ENCODE measurements at places on chromosomes 2 and 18.

DNA sequence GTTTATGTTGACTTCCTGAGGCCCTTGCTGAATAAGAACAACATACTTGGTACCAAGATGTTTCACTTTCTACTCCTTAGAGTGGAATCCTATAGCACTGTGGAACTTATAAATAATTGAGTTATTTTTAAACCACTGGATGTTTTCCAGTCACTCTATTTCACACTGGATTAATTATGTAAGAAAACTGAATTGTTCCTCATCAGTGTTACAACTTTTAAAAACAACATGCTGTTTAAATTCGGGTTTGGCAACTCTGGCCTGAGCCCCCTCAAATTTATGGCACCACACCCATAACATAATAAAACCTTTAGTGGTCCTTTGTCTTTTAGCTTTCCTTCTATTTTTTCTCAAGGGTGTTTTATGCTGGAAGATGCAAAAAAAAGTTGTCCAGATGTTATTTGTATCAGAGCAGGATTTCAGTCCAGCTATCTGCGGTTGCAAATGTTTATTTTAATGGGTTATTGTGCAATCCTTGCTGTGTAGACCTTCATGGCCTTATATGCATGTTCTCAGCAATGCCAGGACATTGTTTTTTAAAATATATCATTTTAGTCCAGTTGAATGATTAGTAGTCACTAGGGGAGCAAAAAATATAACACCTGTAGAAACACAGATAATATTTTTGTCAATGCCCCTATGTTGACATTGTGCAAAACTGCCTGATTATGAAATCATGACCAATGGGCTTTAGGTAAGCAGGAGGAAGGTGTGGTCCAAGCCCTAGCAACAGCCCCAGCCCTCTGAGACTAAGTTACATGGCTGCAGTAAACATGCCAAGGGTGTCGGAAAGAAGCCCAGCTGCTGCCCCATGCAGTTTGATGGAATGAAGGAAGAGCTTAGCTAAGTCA, 638.0 kb upstream of the ZEB2 start:
- DNase-seq, result no peak

GRCh38 chr2:20617892-20618467, 32.9 kb downstream of the HS1BP3 start:
- no peak for DNase-seq

DNA sequence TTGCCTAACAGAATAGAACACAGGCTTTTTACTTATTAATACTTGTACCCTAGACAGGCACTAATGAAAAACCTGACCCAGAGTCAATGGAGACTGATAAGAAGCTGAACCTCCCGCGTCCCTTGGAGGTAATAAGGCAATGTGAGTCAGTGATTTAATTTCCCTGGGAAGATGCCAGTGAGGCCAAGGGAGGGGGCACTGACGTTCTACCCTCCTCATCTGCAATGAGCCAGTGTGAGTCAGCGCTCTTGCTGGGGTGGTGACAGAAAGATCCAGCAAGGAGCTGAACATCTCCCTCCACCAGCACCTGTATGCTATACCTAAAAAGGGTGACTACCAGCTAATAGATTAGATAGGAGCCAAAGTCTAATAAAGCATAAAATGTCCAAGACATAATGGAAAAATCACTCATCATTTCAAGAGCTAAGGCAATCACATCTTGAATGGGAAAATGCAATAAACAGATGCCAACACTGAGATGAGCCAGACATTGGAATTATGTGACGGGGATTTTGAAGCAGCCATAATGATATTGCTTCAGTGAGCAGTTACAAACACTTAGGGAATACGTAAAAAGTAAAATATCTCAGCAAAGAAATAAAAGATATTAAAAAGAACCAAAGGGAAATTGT, 116.9 kb downstream of the TPGS2 start:
- no peak for DNase-seq

DNA sequence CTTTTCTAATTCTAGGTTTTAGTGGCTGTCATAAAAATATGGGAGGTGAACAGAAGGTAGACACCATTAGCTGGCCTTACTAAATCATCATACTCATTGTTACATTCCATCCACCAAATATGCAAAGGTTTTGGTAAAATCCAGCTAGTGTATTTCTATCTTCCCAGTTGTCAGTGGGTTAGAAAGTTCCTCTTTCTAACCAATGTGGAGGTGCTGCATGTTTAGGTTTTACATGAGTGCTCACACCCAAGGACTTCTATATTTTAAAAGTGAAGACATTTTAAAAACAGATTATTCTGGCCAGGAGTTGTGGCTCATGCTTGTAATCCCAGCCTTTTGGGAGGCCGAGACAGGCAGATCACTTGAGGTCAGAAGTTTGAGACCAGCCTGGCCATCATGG, 5.9 kb downstream of the ALPP start:
- no peak for DNase-seq

GRCh38 chr2:16277117-16277516, 336.8 kb downstream of the MYCN start:
- no peak for DNase-seq

Measured in stimulated activated CD4-positive, alpha-beta T cell treated with anti-CD3 and anti-CD28 coated beads, TNF-alpha, amount 100 ng/mL, for 1 hour (primary cell).